ENCODE measurements at places on chromosomes 13 and 19.

- no peak for DNase-seq
Measured at GRCh38 chr13:39148513-39148961, 110.3 kb downstream of the NHLRC3 start.

DNA sequence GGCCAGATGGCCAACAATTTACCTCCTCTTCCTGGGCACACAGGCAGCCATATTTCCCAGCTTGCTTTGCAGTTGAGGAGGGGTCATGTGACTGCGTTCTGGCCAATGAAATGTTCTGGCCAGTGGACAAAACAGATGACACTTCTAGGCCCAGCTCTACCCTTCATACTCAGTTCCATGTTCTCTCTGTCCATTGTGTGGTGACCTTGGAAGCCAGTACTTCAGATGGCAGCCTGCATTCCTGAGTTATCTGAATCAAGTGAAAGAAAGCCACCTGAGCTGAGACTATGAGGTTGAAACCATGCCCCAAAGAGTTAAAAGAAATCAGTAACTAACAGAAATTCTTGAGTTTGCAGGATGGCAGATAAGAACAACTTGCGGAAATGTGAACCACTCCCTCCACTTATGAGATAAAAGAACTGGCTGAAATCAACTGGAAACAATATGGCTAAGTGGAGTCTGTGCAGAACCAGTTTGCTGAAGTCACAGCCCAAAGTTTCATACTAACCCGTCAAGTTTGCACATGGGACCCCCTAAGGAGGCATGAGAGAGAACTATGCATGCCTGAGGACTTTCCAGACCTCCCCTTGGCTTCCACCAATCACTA lies 8.1 kb downstream of the FAM187B start:
- no peak for DNase-seq

DNA sequence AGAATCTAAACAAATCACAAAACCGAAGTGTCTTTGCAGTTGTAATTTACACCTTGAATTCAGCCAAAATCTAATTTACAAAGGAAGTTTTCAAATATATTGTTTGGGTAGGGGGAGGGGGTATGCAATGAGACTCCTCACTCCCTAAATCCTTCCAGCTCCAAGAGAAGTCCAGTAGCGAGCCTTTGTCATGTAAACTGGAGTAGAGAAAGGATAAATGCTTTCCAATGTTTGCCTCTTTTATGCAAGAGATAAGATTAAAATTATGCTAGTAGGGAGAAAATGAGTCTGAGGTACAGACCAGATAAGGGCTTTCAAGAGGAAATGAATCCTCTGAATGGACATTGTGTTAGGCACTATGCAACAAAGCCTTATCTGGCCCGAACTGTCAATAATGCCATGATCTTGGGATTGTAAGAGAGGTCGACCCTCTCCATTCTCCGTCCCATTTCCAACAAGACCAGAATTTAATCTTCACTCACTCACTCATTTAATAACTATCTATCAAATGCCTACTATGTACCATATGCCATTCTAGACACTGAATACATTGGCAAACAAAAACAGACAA lies 199.2 kb downstream of the LACC1 start:
- no peak for DNase-seq

GRCh38 chr19:51272183-51272810 lies 21.4 kb downstream of the SIGLECL1 start:
- DNase-seq, result no peak

GRCh38 chr13:26929971-26930730 lies 169.6 kb upstream of the GPR12 start:
- DNase-seq, result peak; percentile 20

GRCh38 chr13:71312923-71313322 lies 554.1 kb downstream of the DACH1 start:
- DNase-seq, result no peak

- DNase-seq, result no peak
Measured at GRCh38 chr13:25420161-25420560, 48.4 kb downstream of the ATP8A2 start.

DNA sequence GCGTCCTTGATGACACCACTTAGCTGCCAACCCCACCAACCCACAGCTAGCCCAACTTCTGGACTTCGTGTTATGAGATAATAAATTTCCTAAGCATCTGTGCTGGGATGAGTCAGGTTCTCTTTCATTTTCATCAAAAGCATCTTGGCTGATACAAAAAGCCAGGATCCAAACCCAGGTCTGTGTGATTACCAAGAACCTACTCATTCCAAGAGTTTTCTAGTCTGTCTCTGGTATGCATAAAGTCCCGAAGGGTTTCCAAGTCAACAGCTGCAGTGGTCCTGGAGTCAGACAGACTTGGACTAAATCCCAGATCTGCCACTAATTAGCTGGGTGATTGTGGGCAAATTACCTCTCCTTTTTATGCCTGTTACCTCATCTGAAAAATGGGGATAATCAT lies 55.5 kb upstream of the SERP2 start:
- no peak for DNase-seq

DNA sequence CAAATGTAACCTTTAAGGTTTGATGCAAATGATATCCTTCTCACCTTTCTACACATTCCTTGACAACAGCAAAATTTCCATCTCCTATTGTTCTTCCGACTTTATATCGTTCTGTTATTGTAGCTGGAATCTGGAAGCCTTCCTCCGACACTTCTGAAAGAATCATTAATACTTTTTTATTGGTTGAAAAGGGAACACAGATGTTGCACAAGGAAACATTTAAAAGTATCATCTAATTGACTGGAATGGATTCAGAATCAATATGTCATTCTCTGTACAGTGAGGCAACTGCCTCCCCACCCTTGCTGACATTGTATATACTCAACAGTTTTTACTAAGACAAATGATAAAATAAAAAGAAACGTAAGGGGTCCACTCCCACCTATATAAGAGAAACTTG lies 295.2 kb downstream of the DCLK1 start:
- no peak for DNase-seq

DNA sequence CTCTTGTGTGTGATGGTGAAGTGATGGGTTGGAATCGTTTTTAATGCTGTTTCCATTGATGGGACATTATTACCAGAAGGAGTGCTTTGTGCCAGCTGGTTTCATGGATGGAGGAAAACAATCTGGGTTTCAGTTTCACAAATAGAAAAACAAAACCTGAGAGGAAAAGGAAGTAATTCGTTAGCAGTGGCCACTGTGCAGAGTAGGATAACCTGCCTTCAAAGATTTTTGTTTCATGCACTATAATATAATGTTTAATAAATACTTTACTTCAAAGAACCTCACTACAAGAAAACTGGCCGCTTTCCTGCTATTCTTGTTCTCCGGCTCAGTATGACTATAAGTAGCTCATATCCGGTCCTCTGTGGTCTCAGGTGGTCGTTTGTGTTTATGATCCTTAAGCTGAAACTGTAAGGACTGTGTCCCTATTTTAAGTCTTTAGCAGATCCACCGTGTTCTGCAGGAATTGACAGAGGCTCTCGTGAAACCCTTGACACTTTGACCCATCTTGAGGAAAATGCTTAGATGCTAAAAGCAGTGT lies 104.7 kb downstream of the GGACT start:
- no peak for DNase-seq

GRCh38 chr13:109577191-109577700 lies 209.1 kb downstream of the IRS2 start:
- no peak for DNase-seq

DNA sequence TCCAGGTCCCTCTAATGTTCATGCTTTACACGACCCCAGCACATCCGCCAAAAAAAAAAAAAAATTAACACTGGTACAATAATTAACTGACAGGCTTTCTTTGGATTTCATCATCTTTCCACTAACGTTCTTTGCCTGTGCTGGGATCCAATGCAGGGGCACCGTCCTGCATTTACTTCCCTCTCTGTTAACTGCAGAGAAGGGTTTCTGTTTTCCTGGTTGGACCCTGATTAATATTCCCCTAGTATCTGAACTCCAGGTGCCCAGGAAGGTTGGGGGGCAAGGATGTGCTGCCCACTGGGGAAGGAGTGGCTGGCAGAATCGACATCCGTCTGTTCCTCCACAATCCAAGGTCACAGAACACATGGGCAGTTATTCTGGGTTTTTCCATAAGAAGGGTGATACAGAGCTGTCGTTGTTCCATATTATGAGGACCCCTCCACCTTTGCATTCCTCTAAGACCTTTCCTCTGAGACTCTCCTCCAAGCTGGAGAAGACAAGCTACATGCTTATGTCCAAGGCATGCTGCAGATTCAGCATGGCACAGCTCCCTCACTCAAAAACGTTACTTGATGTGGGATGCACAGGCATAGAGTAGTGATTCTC lies 4.5 kb upstream of the LAIR1 start:
- no peak for DNase-seq

DNA sequence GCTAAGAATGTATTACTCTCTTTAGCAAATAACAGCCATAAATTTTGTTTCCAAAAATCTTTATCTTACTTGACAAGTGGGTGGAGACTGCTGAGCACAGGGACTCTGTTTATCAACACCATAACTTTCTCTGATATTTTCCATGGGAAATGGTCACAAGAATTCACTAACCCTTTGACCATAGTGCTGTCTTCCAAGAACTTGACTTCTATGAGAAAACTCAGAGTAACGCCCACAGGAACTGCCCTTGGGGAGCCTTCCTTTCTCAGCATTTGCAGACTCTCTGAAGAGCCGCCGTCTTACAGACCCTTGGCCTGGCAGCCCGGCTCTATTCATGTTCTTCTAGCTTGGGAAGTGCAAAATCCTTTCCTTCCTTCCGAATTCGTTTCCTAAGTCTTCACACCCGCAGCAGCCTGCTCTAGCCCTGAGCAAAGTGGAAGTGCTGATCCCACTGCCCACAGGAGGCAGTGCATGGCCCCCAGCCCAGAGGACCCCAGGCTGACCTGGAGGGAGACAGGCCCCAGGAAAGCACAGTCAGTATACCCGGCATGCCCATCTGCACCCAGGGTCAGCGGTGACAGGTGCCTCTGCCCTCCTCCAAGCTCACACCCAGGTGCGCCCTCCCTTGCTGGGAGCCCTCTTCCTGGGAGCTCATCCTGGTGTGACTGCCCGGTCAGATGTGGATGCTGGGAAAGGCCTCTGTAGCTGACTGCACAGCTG lies 10.2 kb downstream of the GAS6 start:
- no peak for DNase-seq

- no peak for DNase-seq
Measured at GRCh38 chr13:87961546-87961945, 290.4 kb downstream of the SLITRK5 start.

DNA sequence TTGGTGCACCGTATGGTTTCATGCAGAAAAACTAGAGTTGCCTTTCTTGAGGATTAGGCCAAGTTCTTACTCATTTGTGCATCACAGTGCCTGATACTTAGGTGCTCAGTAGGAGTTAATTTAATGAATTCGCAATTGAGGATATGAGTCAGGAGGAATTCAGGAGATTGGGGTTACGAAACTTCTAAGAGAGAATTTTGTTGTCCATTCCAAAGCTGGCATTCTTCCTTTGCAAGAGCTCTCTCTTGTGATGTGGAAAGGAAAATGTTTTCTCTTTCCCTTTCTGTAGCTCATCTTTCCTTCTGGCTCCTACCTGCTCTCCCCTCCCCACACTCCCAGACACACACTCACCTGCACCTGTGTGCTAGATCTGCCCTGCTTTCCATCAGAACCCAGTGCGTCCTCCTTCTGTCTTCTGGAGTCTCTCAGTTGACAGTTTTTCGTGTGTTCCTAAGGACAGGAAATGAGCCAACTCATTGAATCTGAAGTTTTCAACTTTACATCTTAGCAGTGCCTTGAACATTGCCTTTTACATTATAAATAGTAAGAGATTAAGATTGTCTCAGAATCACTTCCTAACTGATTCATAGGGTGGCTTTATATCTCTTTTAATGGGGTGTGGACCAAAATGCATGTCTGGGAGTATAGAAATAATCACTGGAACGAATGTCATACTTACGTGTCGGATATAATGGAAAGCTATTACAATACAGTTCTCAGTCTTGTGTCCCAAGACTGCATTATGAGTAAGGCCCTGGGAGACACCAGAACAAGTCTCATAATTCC lies 19.7 kb upstream of the ERCC5 start:
- DNase-seq, result no peak

GRCh38 chr13:77338961-77339401 lies 12.1 kb upstream of the MYCBP2 start:
- DNase-seq, result no peak

GRCh38 chr19:49861107-49861506 lies 6.3 kb downstream of the PNKP start:
- DNase-seq, result no peak

- DNase-seq, result no peak
Measured at GRCh38 chr19:47725759-47726401, 12.7 kb downstream of the EHD2 start.

DNA sequence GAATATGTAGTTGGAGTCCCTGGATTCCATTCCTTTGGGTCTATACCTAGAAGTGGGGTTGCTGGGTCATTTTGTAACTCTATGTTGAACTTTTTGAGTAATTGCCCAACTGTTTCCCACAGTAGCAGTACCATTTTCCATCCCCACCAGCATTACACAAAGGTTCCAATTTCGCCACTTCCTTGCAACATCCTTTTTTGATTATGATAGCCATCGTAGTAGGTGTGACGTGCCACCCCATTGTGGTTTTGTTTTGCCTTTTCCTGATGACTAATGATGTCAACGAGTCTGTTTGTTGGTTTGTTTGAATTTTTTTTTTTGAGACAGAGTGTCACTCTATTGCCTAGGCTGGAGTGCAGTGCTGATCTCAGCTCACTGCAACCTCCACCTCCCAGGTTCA lies 3.3 kb upstream of the PEX11G start:
- no peak for DNase-seq

GRCh38 chr19:38736413-38737280 lies 7.6 kb downstream of the CAPN12 start:
- DNase-seq, result no peak

GRCh38 chr13:51113186-51113881 lies 2.3 kb upstream of the C13orf42 start:
- DNase-seq, result no peak

GRCh38 chr19:48255376-48256303 lies at the start of gene CARD8:
Gene CARD8, minus strand, starts transcription at chr19:48255912. Its CDS starts 14,892 bp downstream, at chr19:48241020.
- DNase-seq, result peak; percentile 57

GRCh38 chr13:83214452-83214851 lies 667.8 kb downstream of the SLITRK1 start:
- DNase-seq, result no peak

DNA sequence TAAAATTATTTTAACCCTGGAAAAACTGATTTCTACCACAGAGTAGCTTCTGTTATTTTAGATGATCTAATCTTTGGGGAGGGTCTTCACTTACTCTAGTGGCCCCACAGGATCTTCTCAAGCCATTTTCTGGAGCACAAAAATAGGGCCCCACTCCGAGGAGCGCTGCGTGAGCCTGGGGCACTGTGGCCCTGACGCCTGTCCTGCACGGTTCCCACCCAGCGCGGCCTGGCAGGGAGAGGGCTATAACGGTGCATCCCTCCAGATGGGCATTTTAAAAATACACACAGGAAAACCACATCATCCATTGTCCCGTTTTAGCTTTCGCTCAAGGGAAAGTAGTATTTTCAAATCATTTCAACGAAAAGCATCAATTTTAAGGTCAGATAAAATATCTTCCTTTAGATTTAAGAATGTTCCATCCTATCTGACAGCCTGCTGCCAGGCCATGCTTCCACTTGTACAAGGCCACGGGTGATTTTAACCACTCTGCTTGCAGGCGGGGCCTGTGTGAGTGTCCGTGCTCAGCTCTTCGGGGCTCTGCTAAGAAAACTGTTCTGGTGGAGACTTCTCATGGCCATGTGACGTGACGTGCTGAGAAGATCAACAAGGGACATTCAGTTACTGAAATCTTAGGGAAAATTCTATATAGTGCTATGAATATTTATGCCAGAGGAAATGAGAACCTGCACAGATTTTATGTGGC lies 683.8 kb upstream of the SGCG start:
- DNase-seq, result no peak
